NCI-H187 (cell line): ENCODE measurements at places on chromosomes 16 and 17.

DNA sequence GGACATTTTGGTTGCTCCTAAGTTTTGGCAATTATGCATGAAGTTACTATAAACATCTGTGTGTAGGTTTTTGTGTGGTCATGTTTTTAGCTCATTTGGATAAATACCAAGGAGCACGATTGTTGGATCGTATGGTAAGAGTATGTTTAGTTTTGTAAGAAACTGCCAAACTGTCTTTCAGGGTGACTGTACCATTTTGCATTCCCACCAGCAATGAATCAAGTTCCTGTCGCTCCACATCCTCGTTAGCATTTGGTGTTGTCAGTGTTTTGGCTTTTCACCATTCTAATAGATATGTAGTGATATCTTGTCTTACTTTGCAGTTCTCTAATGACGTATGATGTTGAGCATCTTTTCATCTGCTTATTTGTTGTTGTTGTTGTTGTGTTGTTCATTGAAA is 20.2 kb downstream of the TENT4B start:
- DNase-seq = no peak

DNA sequence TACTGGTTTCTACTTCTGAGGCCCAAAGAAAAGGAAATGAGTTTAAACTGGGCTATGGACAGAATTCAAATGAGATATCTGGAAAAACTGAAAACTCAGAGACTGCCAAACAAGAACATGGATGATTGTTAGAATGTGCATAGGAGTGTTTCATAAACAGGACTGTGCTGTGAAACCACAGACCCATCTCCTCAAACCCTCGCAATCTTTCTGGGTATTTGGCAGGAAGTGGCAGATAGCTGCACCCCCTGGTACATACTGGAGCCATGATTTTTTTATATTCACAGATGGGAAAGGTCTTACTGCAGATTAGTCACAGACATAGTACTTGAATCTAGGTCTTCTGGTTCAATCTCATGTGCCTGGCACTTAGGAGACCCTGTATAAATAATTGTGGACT is 145.0 kb downstream of the CCDC182 start:
- DNase-seq = no peak

DNA sequence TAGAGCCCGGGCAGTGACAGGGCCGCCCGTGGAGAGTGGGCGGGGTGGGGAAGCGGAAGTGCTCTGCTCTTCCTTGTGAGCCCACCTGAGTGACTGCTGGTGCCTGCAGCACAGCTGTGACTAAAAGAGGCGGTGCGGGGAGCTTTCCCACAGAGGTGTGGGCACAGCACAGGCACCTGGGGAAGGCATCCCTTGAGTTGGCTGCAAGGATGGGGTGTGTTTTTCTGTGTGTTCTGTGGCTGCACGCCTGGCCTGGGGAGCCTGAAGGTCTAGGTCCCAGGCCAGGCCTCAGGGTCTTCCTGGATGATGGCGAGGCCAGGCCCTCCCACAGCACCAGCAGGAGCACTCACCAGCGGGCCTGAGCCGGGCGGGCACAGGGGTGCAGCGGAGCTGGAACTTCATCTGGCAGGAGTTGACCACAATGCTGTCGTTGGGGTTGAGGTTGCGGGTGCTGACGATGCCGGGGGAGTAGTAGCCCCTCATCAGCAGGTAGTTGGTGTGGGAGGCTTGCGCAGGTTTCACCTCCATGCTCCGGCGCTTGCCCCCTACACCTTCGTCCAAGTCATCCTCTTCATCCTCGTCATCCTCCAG is 67.1 kb downstream of the IL21R start:
- DNase-seq = no peak

DNA sequence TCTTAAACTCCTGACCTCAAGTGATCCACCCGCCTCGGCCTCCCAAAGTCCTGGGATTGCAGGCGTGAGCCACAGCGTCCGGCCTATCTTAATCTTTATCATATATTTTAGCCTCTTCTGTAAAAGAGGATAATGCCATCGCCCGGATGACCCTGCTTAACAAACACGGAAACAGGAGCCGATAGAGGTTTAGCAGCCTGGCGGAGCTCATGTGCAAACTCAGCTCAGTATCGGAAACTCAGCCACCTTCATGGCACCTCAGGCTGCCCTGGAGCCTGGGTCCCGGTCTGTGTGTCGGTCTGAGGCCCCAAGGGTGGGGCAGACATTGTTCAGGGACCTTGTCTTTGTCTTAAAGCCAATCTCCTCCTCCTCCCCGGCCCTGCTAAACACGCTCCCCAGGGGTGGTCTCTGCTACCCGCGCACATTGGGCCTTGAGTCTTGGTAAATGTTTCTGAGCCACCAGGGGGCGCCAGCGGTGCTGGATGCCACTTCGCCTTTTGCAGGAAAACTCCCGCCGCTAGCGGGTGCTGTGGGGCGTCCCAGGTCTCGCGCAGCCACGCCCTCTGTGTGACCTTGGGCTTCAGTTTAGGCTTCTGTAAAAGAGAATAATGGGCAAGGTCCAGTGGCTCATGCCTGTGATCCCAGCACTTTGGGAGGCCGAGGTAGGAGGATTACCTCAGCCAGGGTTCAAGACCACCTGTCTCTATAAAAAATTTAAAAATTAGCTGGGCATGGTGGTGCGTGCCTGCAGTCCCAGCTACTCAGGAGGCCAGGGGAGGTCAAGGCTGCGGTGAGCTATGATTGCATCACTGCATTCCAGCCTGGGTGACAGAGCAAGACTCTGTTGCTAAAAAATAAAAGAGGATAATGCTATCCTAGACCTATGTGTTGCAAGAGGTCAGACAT is 2.7 kb downstream of the CETP start:
- peak; percentile 9 for DNase-seq

DNA sequence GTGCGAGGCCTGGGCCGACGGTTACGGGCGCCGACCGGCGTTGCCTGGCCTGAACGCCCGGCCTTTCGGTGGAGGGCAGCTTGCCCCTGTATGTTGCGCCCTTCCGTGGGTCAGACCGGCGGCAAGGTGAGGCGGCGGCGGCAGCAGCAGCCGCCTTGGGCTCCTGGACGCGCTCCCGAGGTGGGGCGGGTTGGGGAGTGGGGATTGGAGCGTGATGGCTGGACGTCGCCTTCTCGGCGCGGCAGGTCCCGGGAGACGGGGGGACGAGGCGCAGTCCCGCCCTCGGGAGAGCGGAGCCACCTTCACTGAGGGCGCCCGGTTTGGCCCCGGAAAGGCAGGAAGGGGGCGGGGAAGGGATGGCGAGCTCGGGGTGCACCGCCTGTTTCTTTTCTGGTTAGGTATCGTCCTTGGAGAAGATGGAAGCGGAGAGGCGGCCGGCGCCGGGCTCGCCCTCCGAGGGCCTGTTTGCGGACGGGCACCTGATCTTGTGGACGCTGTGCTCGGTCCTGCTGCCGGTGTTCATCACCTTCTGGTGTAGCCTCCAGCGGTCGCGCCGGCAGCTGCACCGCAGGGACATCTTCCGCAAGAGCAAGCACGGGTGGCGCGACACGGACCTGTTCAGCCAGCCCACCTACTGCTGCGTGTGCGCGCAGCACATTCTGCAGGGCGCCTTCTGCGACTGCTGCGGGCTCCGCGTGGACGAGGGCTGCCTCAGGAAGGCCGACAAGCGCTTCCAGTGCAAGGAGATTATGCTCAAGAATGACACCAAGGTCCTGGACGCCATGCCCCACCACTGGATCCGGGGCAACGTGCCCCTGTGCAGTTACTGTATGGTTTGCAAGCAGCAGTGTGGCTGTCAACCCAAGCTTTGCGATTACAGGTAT is 671 bp downstream of the DGKE start:
- DNase-seq = no peak

- peak; percentile 46 for DNase-seq
Observed at GRCh38 chr16:83956336-83957289, 3.6 kb downstream of the OSGIN1 start.

- no peak for DNase-seq
Observed at GRCh38 chr17:78797691-78798585, 15.9 kb upstream of the CYTH1 start.

DNA sequence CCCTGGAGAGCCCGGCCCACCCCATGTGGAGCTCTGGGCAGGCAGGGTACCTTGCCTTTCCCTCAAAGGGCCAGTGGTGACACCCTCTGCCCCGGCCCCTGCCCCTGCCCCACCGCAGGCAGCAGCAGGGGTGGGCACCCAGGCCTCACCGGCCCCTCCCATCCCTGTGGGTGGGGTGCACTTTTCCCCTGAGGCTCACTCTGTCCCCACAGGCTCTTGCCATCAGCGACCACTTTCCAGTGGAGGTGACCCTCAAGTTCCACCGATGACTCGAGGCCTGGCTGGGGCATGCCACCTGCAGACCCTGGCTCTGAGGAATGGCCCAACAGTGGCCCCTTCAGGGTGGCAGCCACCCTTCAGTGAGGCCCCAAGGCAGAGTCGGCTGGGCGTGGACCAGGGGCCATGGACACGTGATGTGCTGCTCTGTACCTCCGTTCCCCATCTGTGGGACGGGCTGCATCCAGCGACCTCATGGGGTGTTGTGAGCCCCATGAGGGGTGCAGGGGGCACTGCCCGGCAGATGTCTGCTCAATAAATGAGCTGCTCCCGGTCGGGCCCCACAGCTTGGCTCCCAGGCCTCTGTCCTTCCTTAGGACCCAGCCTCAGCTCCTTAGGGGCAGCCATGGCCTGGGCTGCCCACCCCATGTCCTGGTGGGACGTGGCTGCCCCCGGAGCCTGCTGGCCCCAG is 2.0 kb downstream of the DNASE1L2 start:
- no peak for DNase-seq

GRCh38 chr17:42403150-42403549 is 14.9 kb upstream of the STAT3 start:
- no peak for DNase-seq

- DNase-seq = no peak
Observed at GRCh38 chr16:61237884-61238485, 798.3 kb downstream of the CDH8 start.

GRCh38 chr16:54244061-54244886 is 42.3 kb downstream of the IRX3 start:
- DNase-seq = no peak

DNA sequence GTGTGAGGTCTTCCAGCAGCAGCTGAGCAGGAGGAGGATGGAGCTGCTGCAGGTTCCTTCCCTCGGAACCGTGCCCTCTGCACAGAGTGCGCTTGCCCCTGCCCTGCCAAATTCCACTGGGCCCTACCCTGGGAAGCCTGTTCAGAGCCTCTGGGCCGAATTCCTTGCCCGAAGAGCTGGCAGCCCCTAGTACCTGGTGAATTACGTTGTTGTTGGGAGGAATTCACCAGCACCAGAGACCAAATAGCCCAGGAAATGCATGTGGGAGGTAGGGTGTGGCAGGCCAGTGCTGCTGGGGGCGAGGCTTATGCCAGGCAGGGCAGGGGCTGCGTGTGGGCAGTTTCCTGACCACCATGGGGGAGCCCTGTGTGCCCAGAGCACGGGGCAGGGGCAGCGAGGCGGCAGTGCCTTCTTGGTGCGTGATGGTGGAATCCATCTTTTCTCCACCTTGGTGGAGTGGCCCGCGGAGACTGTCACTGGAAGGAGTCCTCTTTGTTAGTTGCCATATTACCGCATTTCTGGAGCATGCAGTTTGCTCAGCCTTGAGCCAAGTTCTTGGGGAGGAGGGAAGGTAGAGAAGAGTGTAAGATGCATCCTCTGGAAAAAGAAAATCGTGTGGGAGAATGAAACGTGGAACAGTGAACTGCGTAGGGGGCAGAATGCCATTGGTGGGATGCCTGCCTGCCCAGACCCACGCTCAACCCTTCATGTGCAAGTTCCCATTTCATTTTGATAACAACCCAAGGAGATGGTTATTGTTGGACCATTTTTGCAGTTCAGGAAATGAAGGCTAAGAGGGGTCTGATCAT is 2.3 kb downstream of the MRC2 start:
- no peak for DNase-seq
